ENCODE measurements at places on chromosomes 5 and 9.
A peak's percentile ranks its signal among the peaks of the same experiment; 100 is the strongest.

DNA sequence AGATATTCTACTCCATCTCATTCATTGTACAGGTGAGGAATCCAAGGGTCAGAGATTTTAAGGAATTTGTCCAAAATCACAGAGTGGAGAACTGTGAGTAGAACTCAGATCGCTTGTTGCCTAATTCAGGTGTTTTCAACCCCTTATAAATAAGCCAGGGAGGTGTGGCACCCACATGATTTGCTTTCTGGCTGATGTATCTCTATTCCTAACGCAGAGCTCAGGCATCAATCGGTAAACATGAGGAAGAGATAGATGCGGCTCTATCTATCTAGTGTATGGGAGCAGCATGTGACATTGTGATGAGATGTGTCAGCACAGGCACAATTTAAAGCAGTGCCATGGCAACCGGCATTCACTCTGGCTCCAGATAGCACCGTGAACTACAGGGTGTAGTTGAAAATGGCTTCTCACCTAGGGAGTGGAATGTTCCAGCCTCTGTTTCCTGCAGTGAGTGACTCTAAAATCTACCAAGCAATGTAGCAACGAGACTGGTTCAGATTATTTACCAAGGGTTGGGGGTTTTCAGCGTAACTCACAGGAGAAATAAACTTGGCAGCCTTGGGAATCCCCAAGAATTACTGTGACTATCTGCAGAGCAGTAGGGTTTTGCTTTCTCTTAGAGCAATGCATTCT lies 53.4 kb upstream of the SUB1 start:
- no peak for DNase-seq

- no peak for DNase-seq
Measured at GRCh38 chr5:31794009-31794408, 155.1 kb downstream of the PDZD2 start.

- DNase-seq, result no peak
Measured at GRCh38 chr9:77561331-77562018, 86.6 kb downstream of the GNA14 start.

DNA sequence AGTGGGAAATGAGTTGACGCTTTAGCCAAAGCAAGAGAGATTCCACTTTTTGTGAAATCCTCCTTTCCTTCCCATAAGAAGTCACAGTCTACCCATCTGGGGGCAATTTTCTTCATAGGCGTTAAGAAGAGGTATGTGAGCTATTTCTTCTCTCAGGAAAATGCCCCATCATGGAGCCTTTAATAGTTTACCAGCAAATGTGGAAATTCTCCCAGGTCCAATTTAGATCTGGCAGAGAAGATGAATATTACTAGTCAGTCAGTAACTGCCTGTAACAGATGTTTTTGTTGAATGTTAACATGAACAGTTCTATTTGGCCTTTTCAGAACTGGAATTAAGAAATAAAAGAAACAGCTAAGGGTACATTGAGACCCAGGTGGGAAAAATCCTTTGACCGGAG lies 156.4 kb upstream of the RFX3 start:
- no peak for DNase-seq

- no peak for DNase-seq
Measured at GRCh38 chr9:128148509-128149000, 698 bp upstream of the LCN2 start.

DNA sequence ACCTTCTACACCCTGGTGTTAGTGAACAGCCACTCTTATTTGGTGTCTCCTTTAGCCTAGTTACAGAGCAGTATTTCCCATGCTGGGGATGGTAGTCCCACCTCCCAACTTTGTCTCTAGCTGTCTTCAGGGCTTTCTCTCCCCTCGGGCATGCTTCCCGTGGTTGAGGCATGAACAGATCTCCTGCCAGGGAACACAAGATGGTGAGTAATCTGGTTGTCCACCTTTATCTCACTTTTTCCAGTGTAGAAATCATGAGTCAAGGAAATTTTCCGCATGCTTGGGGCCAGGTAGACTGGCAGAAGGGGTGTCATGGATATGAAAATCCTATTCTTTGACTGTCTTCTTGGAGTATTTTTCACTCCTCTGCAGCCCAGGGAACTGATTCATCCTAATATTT lies 532.9 kb downstream of the ANXA1 start:
- DNase-seq, result no peak

DNA sequence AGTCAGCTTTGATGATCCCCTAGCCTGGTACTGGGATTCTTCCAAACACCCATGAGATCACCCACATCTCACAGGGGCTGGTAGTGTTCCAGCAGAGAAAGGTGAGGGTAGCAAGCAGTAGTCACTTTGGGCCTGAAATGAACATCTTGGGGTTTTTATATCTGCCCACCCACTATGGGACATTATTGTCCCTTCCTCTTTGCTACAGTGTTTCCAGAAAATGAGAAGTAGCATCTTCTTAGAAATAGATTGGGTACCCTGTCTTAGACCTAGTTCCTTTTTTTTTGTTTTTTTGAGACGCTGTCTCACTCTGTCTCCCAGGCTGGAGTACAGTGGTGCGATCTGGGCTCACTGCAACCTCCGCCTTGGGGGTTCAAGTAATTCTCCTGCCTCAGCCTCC lies 249.2 kb upstream of the ANKRD55 start:
- DNase-seq, result no peak

GRCh38 chr9:76893395-76893932 lies 12.4 kb downstream of the PRUNE2 start:
- no peak for DNase-seq

GRCh38 chr5:116013936-116014335 lies 18.3 kb upstream of the ARL14EPL start:
- no peak for DNase-seq

- no peak for DNase-seq
Measured at GRCh38 chr5:11319836-11320580, 559.0 kb upstream of the DAP start.

GRCh38 chr9:34717996-34718614 lies 8.2 kb upstream of the CCL21 start:
- DNase-seq, result no peak

GRCh38 chr5:176420972-176421544 lies 4.7 kb upstream of the CLTB start:
- no peak for DNase-seq

DNA sequence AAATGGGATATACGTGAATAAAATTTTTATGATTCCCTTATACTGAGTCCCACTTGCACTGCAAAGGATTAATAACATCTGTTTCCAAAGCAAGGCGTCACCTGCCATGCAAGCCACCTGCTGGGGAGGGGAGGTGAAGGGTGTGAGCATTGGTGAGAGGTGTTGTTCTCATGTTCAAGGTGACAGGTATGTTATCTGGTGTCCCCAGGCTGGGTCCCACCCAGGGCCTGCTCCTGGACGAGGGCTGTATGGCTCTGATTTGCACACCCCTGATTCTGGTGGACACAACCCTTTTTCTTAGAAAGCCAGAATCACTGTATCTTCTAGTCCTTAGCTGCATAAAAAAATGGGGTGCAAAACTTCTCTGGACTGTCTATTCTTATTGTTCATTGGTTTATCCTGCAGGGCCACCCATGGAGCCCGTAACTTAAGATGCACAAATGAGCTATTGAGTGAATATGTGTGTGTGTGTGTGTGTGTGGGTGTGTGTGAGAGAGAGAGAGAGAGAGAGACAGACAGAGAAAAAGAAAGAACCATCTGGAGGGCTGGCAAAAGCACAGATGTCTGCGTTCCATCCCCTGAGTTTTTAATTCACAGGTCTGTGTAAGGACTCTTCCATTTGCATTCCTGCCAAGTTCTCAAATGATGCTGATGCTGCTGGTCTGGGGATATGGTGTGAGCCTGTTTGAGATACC lies 53.7 kb downstream of the SYK start:
- no peak for DNase-seq

- DNase-seq, result no peak
Measured at GRCh38 chr5:149798466-149798865, 68.4 kb downstream of the PPARGC1B start.

DNA sequence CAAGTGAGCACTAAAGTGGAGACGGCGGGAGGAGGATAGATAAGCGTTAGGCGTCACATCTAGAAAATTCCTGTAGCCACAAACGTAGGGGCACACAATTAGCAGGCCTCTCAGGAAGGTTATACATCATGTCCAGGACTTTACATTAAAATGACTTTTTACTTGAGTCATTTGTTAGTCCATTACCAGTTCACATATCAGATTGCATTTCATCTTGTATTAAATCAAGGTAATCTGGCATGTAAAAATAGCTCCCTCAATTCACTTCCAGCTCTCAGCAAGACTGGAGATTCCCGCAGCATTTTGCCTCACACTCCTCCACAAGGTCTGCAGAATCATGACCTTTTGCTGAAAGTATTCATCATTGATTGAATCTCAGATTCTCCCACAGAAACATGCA lies 118.8 kb downstream of the PRDM6 start:
- no peak for DNase-seq

- DNase-seq, result peak; percentile 6
Measured at GRCh38 chr9:114300846-114301797, 21.8 kb upstream of the ORM1 start.

DNA sequence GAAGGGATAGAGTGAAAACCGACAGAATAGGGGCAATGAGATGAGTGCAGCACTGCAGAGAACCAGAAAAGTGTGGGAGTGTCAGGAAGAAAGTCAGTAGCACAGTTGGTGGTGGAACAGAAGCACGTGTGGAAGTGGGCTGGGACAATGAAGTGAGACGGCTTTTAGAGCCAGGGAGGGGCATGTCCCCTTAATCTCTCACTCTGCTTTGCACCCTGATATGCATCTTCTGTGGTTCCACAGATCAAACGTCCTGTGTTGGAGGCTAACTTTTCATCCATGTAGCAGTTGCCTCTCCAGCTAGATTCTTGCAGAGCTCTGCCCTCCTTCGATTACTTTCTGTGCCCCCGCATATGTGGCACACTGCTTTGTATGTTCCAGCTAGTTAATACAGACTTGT lies 163.6 kb downstream of the DOCK8 start:
- no peak for DNase-seq

- DNase-seq, result no peak
Measured at GRCh38 chr9:128696923-128697707, 5.2 kb upstream of the PKN3 start.

DNA sequence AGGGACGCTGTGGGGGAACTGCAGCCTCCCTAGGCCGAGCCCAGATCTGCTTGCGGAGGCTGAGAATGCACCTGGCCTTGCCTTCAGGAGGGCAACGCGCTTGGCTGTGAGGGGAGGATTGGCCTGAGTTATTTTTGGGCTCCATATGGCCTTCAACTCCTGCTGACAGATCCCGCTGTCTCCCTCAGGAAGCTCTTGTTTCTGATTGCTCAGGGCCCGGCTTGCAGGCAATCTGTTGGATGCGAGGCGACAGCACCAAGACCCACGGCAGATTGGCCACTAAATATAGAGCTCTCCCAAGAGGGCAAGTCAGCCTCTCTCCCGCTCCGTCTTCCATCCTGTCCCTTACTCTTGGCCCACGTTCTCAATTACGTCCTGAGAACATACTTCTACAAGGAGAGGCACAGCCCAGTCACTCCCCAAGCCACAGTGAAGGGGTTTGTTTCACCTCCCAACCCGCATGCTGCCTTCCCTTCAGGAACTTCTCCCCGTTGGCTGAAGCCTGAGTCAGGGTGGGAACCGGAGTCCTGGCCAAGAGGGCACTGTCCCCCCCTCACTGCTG lies 53.6 kb downstream of the RASGEF1C start:
- peak; percentile 5 for DNase-seq

GRCh38 chr5:170059221-170059620 lies 46.5 kb upstream of the FOXI1 start:
- no peak for DNase-seq

GRCh38 chr5:180613188-180613813 lies 22.0 kb upstream of the SCGB3A1 start:
- no peak for DNase-seq

DNA sequence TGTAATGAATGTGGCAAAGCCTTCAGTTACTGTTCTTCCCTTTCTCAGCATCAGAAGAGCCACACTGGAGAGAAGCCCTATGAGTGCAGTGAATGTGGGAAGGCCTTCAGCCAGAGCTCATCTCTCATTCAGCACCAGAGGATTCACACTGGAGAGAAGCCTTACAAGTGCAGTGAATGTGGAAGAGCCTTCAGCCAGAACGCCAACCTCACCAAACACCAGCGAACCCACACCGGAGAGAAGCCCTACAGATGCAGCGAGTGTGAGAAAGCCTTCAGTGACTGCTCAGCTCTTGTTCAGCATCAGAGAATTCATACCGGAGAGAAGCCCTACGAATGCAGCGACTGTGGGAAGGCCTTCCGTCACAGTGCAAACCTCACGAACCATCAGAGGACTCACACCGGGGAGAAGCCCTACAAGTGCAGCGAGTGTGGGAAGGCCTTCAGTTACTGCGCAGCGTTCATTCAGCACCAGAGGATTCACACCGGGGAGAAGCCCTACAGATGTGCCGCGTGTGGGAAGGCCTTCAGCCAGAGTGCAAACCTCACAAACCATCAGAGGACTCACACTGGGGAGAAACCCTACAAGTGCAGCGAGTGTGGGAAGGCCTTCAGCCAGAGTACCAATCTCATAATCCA lies 6.8 kb downstream of the RPL12 start:
- no peak for DNase-seq

DNA sequence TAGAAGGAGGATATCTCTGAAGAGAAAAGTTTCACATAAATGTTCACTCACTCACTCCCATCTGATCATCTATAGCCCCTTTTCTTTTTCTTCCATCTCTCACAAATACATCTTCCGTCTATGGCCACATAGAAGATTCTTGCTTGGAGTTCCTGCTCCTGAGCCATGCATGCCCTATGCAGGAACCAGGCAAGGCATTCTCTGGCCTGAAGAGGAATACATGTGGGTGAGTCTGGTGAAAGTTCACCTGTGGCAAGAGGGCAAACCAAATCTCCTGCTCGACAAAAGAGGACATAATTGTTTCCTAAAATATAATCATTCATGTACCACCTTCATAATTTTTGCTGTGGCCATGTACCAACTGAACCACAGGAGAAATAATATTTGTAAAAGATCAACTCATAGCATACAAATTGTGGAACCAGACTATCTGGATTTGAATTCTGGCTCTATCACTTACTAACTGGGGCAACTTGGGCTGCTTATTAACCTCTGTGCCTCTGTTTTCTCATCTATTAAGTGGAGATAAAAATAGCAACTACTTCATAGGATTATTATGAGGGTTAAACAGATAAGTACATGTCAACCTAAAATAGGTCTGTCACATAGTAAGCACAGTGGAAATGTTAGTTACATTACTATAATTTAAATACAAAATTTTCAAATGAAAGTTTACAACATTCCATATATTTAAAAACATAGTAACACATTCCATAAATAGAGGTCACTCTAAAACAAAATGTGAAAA lies 121.2 kb upstream of the NFIB start:
- no peak for DNase-seq

- DNase-seq, result no peak
Measured at GRCh38 chr5:150148117-150148927, 7.3 kb downstream of the PDGFRB start.
